ENCODE measurements at places on chromosomes 3 and 15.
A peak's percentile ranks its signal among the peaks of the same experiment; 100 is the strongest.

DNA sequence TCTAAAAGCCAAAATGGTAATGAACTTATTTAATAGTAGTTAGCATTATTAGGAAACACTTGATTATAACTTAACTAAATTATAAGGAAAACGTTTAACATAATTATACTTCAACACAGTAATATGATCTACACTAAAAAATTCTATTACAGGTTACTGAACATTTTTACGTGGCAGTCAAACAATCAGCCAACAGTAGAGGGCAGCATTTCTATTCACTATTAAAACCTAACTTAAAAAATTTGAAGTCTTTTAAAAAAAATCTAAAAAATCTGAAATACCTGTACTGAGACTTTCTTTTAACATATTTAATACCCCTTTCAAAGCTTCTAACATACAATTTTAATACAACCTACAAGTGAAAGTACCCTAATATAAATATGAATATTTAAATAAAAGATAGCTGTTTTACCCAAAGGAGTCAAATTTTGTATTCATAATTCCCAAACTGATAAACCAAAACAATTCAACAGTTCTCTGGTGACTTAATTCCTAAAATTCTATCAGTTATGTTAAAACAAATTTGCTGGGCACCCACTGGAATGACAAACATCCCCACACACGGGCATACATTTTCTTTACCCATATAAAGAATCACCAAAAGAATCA is 41.5 kb downstream of the DLG1 start:
- DNase-seq = peak; percentile 54

GRCh38 chr3:94065819-94066480 is 3.1 kb downstream of the NSUN3 start:
- peak; percentile 19 for DNase-seq

- DNase-seq = peak; percentile 28
Observed at GRCh38 chr3:17322106-17322793, 420.2 kb downstream of the TBC1D5 start.

DNA sequence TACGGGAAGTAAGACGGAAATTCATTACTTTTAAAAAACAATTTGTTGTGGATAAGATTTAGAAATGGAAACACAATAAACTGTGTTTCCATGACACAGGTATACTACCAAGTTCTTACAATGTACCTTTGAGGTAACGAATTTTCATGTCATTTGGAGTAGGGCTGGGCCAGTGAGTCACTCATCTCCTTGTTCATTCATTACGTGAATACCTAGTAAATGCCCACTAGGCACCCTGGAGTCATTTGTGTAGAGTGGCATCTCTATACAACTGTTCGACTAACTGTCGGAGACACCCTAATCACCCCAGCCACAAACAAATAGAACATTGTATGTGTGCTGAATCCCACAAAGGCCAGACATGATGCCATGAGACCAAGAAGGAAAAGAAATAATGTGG is 94.8 kb downstream of the IGF1R start:
- DNase-seq = no peak

DNA sequence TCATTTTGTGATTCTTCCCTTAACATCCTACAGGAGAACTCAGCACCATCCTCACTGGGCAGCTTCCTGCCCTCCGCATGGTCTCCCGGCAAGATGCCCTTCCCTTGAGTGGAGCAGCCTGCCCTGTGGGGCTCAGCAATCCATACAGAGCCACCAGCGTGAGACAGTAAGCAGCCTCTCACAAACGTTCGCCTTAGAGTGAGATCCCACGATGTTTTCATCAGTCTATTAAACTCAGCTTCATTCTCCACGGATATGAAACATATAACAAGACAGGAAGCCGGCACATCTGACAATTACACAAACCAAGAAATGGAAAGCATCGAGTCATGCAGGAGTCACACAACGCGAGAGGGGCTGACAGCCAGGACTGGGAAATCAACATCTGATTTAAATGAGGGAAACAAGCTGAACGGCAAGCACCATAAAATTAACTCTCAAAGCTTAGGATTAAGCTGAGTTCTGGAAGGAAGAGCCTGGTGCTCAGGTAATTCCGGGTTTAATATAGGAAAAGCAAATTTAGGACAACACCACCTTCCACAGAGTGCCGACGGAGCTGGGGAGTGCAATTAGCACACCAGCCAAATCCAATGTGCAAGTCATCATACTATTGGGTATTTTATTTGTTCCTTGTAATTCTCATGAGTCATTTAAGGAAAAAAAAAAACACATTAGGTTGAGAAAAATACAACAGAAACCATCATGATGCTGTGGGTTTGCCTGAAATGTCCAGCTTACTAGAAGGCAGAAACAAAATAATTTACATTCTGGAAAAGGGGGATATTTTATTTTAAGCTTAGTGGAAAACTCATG is 272.0 kb downstream of the OCA2 start:
- DNase-seq = no peak

- DNase-seq = peak; percentile 62
Observed at GRCh38 chr15:74956648-74957475, at the start of gene RPP25. Gene RPP25, minus strand, starts transcription at chr15:74956772. Its CDS starts 189 bp downstream, at chr15:74956583.

GRCh38 chr3:195040094-195040493 is 230.9 kb downstream of the XXYLT1 start:
- DNase-seq = peak; percentile 89

DNA sequence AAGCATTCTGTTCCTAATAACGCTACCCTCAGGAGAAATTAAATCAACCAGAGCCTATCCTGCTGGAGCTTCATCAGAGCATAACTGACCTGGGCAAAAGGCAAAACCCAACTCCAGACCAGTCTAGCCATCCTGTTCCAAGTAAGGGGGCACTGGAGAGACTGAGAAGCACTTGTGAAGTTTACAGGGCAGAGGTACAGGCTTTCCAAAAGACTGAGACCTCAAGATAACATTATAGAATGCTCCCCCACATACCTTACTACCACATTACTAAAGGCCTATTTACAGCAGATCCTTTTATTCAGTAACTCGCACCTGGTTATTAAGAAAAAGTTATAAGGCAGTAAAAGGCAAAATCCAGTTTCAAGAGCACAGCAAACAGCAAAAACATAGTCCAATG is 35.5 kb downstream of the RFX7 start:
- DNase-seq = no peak

All from inflammatory macrophage treated with lipopolysaccharide for 4 hours (primary cell).